ENCODE measurements at places on chromosomes 16 and 17. TPM values are rescaled to one million over a fixed set of nuclear protein-coding genes. Genes with fewer than 3 reads are reported as not detected.

DNA sequence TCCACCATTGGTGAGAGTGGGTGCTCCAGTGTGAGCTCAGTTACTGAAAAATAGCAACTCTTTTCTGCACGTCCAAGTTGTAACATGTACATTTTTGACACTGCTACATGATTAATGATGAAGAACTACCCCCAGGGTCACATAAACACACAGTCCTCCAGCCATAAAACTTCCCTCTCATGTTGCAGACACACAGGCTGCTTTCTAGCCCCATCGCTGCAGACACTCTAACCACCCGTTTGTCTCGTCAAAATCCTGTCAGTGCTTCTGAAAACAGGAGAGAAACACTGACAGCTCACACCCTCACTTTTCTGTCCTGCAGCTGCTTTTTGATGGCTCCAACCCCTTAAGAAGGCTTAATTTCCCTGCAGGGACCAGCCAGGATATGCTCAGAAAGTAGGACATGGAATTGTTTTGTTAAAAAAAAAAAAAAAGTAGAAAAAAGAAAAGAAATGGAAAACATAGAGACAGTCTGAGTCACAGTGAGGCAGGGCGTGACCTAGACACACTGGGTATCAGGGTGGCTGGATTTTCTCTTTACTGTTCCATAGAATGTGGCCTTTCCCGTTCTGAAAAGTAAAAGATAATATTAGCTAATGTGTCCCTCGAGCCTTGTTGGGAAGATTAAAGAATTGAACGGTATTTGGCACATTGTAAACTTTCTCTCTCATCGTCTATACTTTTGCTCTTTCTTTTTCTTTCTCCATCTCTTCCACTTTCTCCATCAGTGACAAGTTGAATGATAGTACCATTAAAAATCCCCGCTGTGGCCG is 20.7 kb upstream of the CCL5 start:
- DNase-seq: no peak

DNA sequence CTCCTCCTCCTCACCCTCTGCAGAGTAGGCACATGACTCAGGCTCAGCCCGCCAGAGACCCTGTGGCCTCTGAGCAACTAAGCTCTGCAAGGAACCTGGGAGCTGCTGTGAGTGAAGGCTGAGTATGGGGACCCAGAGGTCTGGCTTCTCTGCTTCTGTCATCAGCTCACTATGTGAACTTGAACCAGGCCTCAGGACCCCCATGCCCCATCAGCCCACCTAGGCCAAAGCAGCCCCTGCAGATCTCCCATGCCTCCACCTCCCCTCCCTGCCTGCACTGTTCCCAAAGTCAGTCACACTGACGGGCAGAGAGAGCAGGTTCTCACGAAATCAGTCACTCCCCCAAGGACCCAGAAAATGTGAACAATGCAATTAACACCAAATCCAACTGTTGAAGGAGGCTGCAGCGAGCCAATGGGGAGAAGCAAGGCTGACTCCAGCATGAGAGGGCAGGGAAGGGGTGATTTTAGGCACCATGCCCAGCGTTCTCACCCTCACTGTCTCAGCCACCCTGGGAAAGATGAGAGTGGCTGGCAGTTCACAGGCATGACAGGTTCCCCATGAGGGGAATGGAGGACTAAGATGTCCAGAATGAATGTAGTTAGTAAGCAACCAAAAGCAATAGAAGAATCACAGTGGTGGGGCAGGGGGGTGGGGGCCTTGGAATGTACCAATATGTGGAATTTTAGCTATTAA is 60.6 kb downstream of the BEAN1 start:
- no peak for DNase-seq

DNA sequence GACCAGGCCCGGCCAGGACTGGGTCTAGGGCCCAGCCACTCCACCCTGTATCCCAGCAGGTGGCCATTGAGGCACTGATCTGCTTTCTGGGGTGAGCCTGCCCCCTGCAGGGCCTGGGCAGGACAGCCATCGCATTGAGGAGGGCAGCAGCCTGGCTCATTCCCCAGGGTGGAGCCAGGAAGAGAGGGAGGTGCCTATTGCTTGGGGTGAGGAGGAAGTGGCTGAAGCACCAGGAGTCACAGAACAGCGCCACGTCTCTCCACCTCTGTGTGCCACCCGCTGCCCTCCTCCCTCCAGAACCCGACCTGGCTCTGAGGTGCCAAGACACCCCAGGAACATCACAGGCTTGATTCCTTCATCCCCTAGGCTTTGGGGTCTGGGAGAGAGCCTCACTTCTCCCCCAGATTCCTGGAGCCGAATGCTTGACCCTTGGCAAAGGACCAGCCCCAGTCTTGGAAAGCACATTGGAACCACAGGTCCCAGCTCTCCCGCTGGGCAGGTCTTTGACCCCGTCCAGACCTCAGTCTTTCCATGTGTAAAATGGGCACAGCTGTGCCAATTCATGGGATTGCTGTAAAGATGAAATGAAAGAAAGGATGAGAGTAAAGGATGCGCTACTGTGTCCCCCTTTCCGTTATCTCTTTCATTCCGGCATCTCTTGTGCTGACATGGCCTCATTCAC is 7.2 kb upstream of the KRT36 start:
- DNase-seq: peak; percentile 81

DNA sequence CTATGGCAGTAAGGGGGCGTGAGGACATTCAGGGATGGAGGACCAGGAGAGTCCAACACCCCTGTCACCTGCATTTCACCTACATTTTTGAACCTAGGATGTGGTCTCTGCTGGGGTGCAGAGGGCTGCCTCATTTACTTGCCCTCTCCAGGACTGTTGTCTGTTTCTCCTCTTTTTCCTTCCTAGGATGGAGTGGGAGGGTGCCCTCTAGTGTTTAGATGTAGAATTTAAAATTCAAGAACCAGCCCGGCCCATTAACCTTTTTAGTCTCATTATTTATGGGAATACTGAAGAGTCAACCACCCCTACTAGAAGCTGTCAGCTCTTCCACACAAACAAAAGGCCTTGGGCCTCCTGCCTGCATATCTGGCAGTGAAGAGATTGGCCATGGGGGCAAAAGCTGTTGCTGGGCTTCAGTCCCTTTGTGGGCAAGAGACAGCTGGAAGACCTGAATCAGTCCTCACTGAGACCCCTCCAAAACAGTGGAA is 2.5 kb upstream of the STARD3 start:
- DNase-seq: no peak

DNA sequence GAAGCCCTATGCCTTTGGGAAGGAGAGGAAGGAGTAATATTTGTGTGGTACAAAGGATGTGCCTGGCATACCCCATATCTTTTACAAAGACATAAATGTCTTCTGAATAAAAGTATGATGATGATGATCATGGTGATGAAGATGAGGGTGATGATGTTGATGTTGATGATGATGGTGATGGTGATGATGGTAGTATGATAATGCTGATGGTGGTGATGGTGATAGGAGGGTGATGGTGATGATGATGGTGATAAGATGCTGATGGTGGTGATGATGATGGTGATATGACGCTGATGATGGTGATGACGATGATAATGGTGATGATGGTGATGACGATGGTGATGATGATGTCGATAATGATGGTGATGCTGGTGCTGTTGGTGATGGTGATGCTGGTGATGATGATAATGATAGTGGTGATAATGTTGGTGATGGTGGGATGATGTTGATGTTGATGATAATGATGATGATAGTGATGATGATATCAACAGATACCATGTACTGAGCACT is 684.2 kb downstream of the WWOX start:
- no peak for DNase-seq

GRCh38 chr17:36593656-36594316 is 2.1 kb downstream of the DHRS11 start:
- DNase-seq: no peak

DNA sequence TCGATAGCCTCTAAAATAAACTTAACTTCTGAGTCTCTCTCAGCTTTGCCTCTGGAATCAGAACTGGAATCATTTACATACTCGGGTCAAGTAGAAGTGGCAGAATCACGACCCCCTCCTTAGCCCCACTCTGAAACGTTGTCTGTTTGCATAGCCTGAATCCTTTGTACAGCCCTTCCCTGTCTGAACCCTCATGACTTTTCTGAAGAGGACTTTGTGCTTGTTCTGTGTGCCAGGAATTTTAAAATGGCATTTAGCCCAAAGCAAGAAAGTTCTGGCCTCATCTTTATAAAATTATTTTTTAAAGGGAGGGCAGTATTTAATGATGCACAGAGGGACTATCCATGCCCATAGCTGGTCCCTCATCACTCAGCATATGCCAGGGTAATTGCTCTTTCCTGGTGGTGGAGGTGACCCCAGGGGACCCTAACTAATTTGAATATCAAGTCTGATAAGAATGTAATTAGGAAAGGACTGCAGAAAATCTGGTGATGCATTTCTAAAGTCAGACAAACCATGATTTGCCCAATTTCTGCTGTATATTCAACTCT is 342.7 kb upstream of the TNRC6C start:
- no peak for DNase-seq

DNA sequence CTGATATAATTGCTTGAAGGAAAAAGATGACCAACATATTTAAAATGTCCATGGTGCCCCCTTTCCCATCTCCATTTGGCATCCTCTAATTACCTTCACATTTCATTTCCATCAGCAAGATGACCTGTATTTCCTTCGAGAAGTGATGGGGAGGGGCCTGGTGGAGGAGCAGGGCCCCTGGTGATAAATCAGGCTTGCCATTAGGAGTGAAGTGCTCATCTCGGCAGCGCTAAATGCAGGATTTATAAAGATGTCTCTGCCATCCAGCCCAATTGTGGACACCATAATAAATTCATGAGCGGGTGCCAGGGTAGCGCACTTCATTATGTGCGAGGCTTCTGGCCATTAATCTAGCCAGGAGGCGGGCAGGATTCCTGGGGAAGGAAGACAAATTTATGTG is 101.5 kb upstream of the IRX6 start:
- DNase-seq: no peak

DNA sequence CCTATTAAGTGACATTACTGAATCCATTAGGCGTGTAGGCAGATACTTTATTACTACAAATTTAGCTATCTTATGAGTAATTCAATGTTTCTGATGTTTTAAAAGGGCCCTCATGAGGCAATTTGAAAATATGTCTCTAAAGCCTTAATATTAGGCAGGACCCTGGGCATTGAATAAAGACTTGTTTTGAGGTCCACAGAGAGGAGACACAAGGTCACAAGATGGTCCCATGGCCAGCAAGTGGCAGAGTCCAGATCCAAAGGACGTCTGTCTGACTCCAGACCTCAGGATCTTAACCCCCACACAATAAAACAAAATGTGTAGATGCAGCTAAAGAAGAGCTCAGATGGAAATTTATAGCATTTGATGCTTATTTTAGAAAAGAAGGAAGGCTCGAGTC is 31.9 kb upstream of the HEATR6 start:
- no peak for DNase-seq

KRTAP2-1 gene
- not detected for total RNA-seq

RDM1 gene
- total RNA-seq: 0.75 TPM

RTN4RL1 gene
- total RNA-seq: 9.3 TPM

DNAAF8 gene
- 2.5 TPM for total RNA-seq

TBC1D3D gene
- total RNA-seq: 0.58 TPM

TBC1D24 gene
- total RNA-seq: 20.6 TPM

SULT1A2 gene
- total RNA-seq: 1.1 TPM

TMED6 gene
- 1.0 TPM for total RNA-seq

Measured in mucosa of gallbladder (tissue), 1 donor.